ENCODE measurements at places on chromosomes 12 and 14.

DNA sequence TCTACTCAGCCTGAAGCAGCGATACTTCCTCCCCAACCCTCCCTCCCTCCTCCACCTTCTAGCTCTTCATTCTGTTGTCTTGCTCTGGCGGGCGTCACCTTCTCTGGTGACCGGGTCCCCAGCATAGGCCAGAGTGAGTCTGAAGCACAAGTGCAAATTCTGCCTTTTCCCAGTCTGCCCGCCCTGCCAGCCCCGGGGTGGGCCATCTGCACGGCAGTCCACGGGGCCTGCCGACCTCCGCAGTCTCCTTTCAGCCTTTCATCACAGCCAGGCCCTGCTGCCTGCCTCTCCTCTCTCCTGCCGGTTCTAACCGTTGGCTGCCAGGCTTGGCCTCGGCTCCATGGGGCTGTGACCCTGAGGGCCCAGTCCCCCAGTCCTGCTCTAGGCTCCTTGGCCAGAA lies 58.7 kb downstream of the TESC start:
- no peak for DNase-seq

DNA sequence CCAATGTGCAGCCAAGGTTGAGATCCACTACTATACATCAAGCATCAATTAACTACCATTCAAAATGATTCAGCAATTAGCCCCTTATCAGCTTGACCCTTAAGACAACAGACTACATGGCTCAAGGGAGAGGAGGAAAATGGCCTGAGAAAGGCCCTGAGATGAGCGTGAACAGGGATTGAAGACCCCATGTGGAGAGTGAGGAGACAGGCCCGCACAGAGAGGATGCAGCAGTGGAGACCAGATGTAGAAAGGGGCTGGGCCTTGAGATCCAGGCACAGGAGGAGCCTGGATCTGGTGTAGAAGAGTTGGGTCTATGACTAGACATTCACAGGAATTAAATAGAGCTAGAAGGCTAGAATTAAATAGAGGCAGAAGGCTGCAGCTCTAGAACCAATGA lies 229.1 kb downstream of the MON2 start:
- DNase-seq, result no peak

DNA sequence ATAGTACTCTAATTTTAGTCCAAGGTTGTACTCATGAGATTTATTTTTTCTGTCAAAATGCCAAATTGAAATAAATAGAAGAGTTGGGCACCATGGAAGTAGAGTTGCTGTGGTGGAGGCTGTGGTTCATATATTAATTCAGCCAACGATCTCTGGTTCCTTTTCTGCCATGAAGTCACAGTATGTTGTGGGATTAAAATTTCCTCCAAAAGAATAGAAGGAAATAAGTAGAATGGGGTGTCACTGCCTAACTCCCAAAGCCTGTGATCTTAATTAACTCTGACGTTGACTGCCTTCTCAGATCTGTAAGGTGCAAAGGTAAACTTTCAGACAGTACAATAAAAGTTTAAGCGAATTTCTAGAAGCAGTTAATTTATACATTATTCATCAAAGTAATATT lies 37.6 kb upstream of the FBXO34 start:
- DNase-seq, result no peak

GRCh38 chr14:55160989-55161388 lies 30.4 kb downstream of the DLGAP5 start:
- no peak for DNase-seq

- DNase-seq, result no peak
These were observed 19.6 kb downstream of the OR4N2 start for GRCh38 chr14:19823178-19823577.

DNA sequence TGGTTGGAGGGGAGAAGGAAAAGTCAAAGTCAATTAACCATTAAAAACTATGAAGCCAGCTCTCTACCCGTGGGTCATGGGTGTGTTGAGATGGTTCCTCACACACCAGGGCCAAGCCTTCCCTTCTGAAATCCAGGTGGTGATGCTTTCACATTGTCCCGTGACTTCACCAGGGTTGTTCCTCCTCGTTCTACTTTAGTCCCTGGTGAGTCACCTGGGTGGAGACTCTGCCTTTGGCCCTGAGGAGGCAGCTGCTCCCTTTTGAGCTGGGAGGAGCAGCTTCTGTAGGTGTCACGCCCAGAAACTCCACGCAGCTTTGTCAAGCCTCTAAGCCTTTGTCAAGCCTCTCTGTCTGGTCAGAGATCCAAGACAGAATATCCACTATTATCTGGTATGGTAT lies 348.3 kb downstream of the BMP4 start:
- no peak for DNase-seq

DNA sequence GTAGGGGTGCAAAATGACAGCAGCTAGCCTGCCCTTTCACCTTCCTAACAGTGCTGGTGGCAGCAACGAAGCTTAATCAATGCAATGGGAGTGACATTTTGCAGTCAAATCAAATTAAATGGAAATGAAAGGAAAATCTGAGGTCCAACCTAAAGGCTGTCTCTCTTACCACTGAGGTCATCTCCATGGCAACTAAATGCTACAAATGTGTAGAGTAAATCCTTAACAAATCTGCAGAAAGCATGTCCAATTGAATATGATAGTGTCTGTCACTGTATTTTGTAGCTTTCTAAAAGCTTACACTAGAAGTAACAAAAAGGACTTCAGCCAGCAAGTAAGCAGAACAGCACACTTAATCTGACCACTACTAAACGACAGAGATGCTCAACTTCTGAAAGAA lies 488.8 kb downstream of the BCAT1 start:
- DNase-seq, result no peak

DNA sequence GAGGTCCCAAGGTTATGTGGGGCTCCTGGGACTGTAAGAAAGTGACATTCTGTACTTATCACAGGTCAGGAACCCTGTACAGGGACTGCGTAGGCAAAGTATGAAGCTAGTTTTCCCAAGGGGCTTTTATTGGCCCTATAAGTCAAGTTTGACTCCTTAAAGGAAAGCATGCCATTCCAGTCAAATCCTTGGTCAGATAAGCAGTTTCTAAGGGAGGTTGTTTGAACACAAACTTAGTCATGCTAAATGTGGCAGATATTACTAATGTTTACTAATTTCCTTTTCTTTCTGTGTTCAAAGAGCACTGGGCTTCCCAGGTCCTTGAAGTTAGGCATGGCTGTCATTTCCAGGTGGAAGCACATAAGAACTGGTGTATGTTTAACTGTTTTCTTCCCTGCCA lies 472.4 kb downstream of the ATP23 start:
- DNase-seq, result no peak

GRCh38 chr12:109764776-109765445 lies 51.3 kb downstream of the FAM222A start:
- no peak for DNase-seq

- no peak for DNase-seq
These were observed 476.2 kb downstream of the FSCB start for GRCh38 chr14:44030831-44031383.

DNA sequence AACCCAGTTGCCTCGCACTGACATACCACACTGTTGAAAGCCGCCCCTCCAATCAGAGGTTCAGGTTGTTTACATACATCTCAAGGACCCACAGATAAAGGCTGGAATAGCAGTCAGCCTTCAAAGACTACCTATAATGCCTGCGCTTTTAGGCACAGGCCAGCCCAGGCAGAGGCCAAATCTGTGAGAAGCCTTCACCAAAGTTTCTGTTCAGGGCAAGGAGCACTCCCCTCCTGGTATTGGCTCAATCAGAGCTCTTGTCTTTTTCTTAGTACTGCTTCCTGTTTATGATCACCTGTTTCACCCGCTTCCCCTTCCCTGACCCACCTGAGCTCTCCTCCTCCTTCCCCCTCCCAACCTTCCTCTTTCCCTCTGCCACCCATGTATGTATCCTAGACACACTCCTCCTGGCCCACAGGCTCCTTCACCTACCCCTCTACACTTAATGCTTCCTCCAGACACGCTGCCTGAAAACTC lies 34.8 kb downstream of the DUSP16 start:
- no peak for DNase-seq

DNA sequence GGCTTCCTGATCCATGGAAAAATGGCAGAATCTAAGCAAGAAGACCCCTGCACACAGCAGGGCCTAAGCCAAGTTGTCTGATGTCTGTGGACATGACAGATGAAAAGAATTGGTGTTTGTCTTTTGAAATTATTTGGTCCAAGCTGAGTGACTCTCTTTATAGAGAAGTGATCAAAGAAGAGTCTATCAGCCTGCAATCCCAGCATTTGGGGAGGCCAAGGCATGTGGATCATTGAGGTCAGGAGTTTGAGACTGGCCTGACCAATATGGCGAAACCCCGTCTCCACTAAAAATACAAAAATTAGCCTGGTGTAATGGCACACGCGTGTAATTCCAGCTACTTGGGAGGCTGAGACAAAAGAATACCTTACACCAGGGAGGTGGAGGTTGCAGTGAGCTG lies 64.8 kb upstream of the TUNAR start:
- DNase-seq, result no peak

- no peak for DNase-seq
These were observed 602.8 kb downstream of the ALG10 start for GRCh38 chr12:34625116-34625515.

GRCh38 chr12:49332891-49333371 lies 4.1 kb downstream of the C1QL4 start:
- no peak for DNase-seq

- DNase-seq, result no peak
These were observed 66.4 kb downstream of the PTPRR start for GRCh38 chr12:70854138-70854537.

DNA sequence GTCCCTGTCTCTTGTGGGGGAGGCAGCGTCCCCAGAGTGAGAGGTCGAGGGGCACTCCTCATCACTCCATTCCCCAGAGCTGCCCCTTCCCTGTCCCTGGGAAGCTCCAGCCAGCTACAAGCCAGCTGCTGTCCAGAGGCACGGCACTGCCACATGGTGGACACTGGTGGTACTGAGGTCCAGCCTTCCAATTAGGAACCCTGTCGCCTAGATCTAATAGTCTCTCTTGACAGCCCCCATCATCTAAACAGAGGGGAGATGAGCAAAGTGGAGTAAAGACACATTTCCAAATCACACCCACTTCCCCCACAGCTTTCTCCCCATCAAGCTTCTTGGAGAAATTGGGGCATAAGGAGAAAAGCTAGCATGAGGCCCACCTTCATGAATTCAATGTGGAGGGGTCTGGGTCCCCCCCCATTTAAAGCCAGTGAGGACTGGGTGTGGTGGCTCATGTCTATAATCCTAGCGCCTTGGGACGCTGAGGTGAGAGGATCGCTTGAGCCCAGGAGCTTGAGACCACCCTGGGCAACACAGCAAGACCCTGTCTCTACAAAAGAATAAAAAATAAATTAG lies 2.1 kb upstream of the INHBE start:
- peak; percentile 40 for DNase-seq

DNA sequence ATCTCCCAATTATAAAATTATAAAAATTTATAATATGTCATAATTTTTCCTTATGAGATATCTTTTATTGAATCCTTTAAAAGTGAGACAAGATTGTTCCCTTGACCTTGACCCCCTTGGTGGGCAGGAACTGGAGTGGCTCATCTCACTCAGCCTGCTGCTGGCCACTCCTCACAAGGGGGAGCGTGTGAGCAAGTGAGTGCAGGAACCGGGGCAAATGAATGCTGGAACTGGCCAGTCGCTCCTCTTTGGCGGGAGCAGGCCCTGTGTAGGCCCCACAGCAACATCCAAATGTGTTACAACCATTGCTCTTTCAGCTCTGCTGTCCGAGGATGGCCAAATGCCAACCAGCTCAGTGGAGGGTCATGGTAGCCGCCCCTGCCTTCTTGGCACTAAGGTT lies 178.8 kb downstream of the ETNK1 start:
- DNase-seq, result no peak

DNA sequence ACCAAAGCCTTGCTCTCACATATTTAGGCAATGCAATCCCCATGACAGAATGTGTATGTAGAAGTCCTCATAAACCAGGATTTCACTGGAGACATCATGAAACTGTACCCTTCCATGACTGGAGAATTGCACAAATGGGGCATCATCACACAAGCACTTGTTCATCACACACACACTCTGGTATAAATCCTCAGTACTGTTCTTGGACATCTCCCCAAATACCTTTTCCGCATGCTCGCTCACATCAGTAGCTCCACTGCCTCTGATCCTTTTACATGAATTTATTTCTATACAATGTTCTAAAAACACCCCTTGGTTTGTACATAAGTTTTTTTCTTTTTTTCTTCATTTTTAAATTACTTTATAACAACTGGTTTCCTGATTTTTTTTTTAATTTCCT lies 3.3 kb upstream of the ING4 start:
- no peak for DNase-seq

DNA sequence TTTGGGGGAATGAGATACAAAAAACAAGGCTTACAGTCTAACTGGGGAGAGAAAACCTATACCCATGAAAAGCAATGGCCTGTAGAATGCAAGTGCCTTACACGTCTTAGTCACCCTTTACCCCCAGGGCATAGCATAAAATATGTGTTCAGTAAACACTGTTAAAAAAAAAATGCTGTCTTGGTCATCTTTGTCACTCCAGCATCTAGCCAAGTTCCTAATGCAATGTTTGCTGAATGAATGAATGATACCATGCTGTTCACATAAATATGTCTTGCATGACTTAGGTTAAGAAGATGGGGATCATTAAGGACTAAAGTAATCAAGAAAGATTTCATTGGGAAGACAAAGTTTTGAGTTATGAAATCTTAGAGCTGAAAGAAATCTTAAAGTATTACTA lies 38.5 kb downstream of the PPP2R5E start:
- no peak for DNase-seq

DNA sequence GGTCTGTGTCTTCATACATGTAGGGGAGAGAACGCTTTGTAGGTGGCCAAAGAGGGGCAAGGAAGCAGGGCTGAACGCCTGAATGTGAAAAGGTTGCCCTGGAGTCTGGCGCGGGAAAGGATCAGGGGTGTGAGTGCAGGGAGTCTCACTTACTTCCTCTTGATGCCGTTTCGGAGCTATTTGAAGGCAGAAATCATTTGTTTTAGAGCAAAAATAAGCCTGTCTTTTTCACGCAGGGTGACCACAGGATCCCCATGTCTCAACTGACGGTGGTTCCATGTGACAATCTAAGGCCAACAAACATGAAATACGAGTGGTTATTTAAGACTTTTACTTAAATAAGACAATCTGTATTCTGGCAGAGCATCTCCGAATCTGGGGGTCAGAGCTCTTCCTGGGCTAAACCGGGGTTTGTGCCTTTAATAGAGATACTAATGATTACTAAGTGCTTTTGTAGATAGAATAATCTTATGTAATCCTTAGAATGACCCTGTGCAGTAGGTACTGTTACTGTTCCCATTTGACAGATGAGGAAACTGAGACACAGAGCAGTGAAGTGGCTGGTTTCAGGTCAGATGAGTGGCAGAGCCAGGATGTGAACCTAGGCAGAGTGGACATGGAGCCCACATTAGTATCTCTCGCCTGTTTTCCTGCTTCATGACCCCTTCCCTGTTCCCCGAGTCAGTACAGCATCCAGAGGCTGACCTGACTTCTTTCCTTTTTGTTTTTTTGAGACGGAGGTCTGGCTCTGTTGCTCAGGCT lies 1.9 kb downstream of the BRI3BP start:
- no peak for DNase-seq

- no peak for DNase-seq
These were observed 1086.5 kb downstream of the SLC6A15 start for GRCh38 chr12:83826112-83826511.

DNA sequence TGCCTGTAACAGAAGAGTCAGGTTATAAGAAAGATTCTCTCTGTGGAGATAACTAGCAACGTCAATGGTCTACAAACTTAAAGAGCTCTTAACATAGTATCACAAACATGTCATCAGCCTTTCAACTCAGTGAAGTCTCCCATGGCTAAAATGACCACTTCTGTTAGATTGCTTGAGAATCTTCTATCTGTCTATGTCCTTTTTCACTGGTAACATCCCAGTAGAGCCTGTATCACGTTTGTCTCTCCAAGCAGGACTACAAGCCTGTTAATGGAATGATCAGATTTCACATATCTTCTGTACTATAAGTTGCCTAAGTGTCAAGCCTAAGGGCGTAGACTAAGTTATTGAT lies 50.7 kb downstream of the SLC2A13 start:
- DNase-seq, result no peak
